ENCODE measurements at places on chromosomes 3 and 15. TPM values are rescaled to one million over a fixed set of nuclear protein-coding genes. Genes with fewer than 3 reads are reported as not detected.

ATP13A5 gene
- not detected for total RNA-seq

RASGRP1 gene
- 0.11 TPM for total RNA-seq

PPP1R14D gene
- not detected for total RNA-seq

KCNH8 gene
- not detected for total RNA-seq

ISL2 gene
- total RNA-seq: not detected

MRPS22 gene
- total RNA-seq: 79.3 TPM

ZNF619 gene
- 3.9 TPM for total RNA-seq

ZNF774 gene
- total RNA-seq: 2.2 TPM

DAZL gene
- total RNA-seq: not detected

IMPG2 gene
- total RNA-seq: 0.11 TPM

CAND2 gene
- 61.6 TPM for total RNA-seq

DNA sequence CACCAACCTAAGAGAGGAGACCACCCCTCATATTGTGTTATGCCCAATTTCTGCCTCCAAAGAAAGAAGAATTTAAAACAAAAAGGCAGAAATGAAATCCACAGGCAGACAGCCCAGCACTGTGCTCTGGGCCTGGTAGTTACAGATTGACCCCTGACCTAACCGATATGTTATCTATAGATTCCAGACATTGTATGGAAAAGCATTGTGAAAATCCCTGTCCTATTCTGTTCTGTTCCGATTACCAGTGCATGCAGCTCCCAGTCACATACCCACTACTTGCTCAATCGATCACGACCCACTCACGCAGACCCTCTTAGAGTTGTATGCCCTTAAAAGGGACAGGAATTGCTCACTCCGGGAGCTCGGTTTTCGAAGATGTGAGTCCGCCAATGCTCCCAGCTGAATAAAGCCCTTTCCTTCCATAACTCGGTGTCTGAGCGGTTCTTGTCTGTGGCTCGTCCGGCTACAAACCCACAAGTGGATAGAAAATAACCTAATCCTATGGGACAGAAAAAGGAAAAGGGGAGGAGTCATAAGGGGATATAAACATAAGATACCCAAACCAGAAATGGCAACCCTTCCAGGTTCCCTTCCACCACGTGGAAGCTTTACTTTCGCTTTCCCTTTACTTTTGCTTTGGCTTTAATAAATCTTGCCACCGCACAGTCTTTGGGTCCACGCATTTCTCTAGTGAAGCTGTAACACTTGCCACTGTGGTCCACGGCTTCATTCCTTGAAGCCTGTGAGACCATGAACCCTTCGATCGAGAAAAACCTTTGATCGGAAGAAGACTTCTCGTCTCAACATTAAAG, 1.7 kb upstream of the CFAP91 start:
- no peak for DNase-seq

- no peak for DNase-seq
Measured at GRCh38 chr3:45787551-45787950, 8.8 kb downstream of the SLC6A20 start.

DNA sequence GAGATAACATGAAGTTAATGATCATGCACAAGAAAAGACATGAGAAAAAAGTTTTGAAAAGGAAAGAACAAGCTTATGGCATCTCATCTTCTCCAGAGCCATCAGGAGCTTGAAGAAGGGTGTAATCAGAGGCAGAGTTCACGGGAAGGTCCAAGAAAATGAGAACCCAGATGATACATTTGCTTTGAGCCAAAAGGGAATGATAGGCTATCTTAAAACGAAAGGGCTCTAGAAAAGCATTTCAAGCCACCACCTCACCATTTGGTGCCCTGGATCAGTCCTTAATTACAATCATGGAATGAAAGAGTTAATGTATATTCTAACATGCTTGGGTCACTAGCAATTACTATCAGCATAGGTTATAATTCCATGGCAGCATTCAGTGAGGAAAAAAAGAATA, 781.8 kb downstream of the ROBO1 start:
- no peak for DNase-seq

- DNase-seq: no peak
Measured at GRCh38 chr15:60546744-60547143, 67.8 kb upstream of the ICE2 start.

GRCh38 chr15:65376767-65377104, 1.1 kb downstream of the IGDCC3 start:
- DNase-seq: no peak

GRCh38 chr15:67107014-67107812, 41.8 kb downstream of the SMAD3 start:
- peak; percentile 51 for DNase-seq

GRCh38 chr3:112546216-112546759, 15.5 kb downstream of the ATG3 start:
- DNase-seq: no peak

DNA sequence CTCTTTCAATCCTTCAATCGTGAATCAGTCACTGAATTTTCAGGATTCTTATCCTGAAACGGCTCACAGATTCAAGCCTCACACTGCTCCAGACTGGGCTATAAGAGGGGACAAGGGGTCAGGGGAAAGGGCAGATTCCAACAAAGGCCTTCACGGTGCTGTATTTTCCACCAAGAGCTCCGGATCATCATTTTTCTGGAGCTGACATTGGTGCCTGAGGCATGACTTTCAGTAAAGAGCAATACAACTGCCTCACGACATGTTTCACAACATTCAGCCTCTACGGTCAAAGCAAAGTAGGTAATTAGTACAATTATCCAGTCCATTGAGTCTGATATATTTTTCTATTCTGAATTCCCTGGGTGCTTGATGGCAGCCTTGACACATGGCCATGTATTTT, 185.0 kb upstream of the PRICKLE2 start:
- DNase-seq: no peak

DNA sequence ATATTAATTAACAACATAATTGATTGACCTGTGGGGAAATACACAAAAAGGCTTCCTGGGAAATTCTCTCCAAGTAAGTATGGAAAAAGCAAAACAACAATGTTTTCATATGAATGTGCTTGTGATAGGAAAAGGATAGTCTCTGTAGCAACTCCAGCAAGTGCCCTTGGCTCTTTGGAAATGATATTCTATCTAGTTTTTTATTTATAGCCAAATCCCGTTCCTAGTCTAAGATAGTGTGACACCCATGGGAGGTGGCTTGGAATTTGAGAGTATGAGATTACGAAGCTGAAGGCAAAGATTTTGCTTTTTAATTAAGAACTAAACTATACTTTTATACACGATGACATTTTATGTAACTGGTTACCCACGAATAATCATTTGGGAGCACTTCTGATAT, 119.9 kb downstream of the PDZRN3 start:
- no peak for DNase-seq

DNA sequence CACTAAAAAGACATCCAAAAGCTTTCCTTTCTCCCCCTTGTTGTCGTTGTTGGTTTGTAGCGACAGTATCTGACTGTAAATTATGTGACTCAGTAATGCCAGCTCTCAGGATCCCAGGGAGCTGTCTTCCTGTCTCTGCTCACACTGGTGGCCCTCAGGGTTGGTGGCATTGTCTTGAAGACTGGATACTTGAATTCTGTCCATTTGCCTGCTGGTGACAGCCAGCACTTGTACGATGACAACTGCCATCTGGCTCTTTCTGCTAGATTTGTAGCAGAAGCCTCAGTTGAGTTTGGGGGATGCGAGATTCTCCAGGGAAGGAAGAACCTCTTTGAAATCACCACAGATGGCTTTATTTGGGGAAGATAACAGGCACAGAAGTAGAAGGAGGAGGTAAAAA, 120.8 kb downstream of the ARPP21 start:
- no peak for DNase-seq

GRCh38 chr15:73699249-73700040, 15.3 kb downstream of the CD276 start:
- DNase-seq: no peak

DNA sequence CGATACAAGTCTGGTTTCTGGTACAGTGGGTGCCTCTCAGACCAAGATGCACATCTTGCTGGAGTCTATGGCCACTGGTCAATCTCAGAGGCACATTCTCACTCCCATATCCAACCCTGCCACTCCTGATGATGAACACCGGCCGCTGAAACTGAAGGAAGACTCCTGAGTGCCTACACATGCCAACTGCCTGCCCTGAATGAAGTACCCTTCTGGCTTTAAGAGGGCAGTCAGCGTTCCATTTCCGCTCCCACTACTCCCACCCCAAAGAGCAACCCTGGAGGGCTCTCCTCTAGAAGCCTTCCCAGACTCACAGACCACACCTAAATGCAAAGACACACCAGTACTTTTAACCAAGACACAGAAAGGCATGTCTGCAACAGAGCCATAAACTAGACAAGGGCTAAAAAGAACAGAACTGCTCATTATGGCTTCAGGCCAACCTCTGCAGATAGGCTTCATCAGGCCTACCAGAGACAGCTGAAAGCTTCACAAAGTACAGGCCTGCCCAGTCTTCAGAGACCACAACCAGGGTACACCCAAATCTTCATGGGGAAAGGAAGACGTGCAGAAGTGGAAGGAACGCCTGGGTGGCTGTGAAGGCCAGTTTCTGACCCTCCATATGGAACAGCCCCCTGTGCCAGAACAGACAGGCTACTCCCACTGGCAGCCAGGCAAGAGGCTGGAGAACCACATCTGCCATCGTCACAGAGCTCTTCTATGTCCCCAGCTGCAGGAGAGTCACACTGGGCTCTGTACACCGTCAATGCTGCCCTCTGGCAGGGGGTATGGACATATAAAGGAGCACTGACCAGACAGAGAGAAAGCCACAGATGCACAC, 14.3 kb downstream of the ANP32A start:
- no peak for DNase-seq

DNA sequence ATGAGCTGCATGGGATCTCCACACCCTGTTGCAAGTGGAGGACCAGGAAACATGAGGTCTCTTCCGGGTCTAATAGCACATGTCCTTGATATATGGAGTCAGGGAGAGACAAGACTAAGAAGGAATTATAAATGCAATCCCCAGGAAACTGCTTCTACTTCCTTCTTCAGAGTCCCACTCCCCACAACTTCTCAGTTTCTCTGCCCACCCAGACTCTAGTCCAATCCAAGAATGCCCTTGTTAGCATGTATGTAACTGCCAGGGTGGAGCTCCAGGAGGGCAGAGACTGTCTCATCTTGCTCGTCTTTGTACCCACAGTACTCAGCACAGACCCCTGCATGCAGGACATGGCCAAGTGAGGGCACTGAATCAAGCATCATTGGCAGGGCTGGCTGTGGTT, 8.3 kb downstream of the DAPK2 start:
- DNase-seq: no peak

DNA sequence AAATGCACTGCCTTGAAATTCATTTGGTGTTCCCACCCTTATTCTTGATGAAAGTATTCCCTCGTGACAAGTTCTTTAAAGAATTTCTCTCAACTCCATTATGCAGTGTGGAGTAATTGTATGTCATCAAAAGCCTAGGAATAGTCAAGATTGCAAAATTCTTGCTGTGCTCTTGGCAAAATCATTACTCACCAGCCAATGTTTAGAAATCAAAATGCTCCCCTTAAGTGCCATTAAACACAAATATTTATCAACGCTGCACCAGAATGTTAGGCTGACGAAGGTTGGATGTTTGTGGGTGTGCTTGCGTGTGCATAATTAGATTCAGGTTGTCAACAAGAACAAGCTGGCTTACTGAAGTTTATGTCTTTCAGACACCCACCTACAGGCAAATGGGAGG, 40.5 kb downstream of the SST start:
- DNase-seq: no peak

GRCh38 chr3:118761291-118761606, 273.4 kb downstream of the IGSF11 start:
- no peak for DNase-seq

- DNase-seq: no peak
Measured at GRCh38 chr3:196620161-196620604, 19.3 kb upstream of the NRROS start.
